ENCODE measurements at places on chromosomes 2 and 18. TPM values are rescaled to one million over a fixed set of nuclear protein-coding genes. Genes with fewer than 3 reads are reported as not detected.

DCDC2C gene
- 0.33 TPM for total RNA-seq

RAX gene
- total RNA-seq, result not detected

KLHL30 gene
- total RNA-seq, result not detected

TACR1 gene
- total RNA-seq, result not detected

IGFBP2 gene
- total RNA-seq, result 5.3 TPM

EVA1A gene
- total RNA-seq, result 142 TPM

MFSD6 gene
- total RNA-seq, result 3.1 TPM

TUBB8B gene
- total RNA-seq, result not detected

Measured in HT1080 (cell line).